Foreskin keratinocyte (primary cell): ENCODE measurements at places on chromosomes 4 and X.

GRCh38 chrX:44775726-44776125 lies 68.1 kb upstream of the DUSP21 start:
- no peak for DNase-seq

DNA sequence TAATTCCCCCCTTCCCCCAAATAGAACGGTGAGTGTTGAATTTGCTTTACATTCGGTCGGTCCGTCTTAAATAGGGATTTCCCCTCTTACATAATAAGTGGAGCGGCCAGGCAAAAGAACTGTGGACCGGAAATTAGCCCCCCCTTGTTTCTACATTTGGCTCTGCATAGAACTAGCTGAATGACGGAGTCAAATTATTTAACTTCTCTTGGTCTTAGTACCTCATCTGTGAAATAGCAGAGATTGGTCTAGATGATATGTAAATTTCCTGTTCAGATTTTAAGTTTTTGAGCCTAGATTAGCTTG lies 1.3 kb downstream of the SPATA18 start:
- DNase-seq, result no peak

DNA sequence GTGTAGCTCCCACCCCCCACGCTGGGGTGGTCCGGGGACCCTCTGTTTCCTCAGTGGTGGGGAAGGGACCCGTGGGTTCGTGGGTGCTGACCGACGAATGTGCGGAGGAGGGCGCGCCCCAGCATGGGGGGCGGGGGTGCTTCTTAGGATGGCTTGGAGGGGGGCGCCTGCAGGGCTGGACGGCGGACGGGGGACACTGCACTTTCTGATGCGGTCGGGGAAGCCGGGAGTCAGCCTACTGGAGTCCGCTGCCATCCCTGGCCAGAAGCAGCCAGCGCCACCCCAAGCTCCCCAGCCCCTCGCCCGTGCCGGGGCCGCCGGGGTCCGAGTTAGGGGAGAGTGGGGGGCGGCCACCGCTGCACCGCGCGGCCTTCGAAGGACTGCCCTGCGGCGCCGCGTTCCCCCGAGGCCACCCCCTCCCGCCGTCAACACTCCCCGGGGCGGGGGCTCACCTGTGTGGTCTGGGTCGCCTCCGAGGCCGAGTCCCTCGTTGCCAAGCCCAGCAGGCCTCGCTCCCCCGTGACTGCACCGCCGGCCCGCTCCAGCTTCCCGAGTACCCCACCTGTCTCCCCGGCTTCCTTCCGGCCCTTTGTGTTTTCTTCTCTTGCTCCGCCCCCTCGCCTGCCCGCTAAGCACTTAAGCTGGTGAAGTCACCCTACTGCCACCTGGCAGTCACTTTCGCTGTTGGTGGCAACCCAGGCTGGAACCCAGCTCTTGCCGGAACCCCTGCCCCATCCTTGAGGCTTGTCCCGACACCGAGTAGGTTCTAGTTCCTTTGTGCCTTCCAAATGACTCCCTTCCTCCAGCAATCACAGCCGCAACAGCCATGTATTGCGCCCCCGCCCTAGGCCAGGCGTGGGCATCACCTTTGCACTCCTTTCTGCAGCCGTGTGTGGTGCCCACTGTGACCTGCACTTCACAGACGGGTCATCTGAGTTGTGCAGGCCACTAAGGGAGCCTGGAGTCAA lies at the start of gene OCIAD2:
Gene OCIAD2, minus strand, starts transcription at position 569 of the 968 bp plus-strand sequence. CDS start 2,225 bp downstream, outside the sequence.
- no peak for DNase-seq

DNA sequence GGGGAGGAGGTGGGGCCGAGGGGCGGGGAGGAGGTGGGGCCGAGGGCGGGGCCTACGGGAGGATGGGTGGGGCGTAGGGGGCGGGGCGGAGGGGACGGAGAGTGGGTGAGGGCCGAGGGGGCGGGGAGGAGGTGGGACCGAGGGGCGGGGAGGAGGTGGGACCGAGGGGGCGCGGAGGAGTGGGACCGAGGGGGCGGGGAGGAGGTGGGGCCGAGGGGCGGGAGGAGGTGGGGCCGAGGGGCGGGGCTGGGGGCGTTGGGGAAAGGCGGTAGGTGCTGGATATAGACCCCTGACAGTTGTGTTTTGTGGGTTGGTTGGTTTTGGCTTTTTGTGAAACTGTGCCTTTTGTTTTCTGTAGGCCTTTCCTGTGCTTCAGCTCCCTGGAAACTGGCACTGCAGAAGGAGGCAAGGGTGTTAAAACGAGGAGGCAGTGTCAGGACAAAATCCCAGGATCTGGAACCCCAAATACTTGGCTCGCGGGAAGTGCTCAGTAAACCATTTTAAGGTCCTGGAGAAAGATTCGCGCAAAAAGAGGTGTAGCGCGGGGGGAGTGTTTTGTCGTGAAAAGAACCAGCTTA lies 580 bp upstream of the MMGT1 start:
- no peak for DNase-seq

- no peak for DNase-seq
Observed at GRCh38 chr4:28004520-28004919, 1143.9 kb downstream of the STIM2 start.

- DNase-seq, result no peak
Observed at GRCh38 chrX:153857348-153857903, 27.1 kb upstream of the PDZD4 start.

GRCh38 chrX:1486749-1487361 lies 34.1 kb upstream of the ASMTL start:
- no peak for DNase-seq

- DNase-seq, result no peak
Observed at GRCh38 chr4:119136546-119136945, 914 bp downstream of the MYOZ2 start.
